Esophagus mucosa (tissue), 1 donor: ENCODE measurements at places on chromosomes 3 and 15. TPM values are rescaled to one million over a fixed set of nuclear protein-coding genes. Genes with fewer than 3 reads are reported as not detected.

STAC gene
- total RNA-seq = 0.08 TPM

SLC28A2 gene
- total RNA-seq = not detected

SOX2 gene
- total RNA-seq = 16.0 TPM

SLC2A2 gene
- total RNA-seq = not detected

TMIE gene
- 1.6 TPM for total RNA-seq

PLA2G4E gene
- 18.1 TPM for total RNA-seq

SEMA3G gene
- 2.7 TPM for total RNA-seq

STRIT1 gene
- total RNA-seq = not detected

PTH1R gene
- total RNA-seq = 0.28 TPM

RYK gene
- total RNA-seq = 32.2 TPM

IRAK2 gene
- total RNA-seq = 6.0 TPM

- no peak for ATAC-seq
These were observed 158.2 kb upstream of the ABI3BP start for GRCh38 chr3:101151286-101151913.

GRCh38 chr3:152289708-152290107 lies 21.0 kb downstream of the MBNL1 start:
- no peak for ATAC-seq

- no peak for ATAC-seq
These were observed 558.5 kb downstream of the FOXP1 start for GRCh38 chr3:71025010-71025409.

GRCh38 chr15:47711655-47712054 lies 5.7 kb upstream of the SEMA6D start:
- no peak for ATAC-seq

DNA sequence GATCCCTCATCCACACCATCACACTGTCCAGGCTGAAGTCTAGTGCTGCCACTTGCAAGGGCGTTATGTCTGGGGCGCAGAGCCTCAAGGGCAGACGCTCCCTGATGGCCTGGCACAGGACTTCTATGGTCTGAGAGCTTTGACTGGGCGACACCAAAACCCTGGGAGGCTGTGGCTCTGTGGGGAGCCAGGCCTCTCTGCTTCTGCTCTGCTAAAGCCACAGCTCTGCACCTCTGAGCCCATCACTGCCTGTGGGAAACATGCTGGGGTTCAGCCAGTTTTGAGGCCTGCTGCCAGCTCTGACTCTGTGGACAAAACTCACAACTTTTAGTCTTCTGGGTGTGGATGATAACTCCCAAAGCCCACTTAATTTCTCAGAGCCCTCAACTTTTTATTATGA lies 6.3 kb upstream of the LCTL start:
- no peak for ATAC-seq

DNA sequence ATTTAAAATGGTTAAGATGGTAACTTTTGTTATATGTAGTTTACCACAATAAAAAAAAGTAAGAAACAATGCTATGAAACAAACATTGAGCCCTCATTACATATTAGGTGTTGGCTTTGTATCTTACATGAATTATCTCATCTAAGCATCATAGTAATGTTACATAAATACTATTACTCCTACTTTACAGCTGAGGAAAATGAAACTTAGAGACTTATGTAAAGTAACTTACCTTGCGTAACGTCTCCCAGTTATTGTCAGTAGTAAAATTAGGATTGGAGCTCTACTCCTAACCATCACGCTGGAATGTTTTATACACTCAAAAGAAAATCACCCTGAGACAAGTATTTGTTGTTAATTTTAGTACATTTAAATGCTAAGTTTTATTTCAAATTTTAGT lies 42.2 kb downstream of the DNAJC13 start:
- ATAC-seq = no peak

DNA sequence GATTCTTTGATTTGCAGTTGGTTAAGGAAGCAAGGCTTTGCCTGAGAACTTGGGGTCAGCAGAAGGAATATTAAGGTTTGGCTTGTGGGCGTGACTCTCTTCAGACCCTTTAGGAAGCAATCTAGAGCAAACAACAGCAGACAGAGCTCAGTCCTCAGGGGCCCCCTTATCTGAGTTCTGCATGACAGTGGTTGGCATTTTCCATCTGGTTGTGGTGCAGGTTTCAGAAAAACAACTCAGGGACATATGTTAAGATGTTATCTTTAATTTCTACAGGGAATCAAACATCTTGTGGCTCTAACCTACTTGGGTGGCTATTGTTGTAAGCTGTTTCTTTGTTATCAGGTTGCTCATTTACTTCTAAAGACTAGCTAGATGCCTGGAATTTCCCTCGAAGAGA lies 141.4 kb downstream of the VPS8 start:
- no peak for ATAC-seq

DNA sequence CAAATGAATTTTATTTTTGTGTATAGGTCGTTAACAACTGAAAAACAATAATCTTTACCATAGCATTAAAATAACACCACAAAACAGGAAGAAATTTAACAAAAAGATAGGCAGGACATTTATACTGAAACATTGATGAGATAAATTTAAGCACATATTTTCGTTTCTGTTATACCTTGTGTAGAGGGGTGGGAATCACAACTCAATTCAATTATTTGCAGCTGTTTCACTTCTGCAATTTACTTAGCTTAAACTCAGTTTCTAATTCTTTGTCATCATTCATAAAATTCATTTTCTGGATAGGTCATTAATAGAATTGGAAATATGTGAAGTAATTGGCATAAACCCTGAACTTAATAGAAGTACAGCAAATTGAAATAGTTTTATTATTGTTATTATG lies 42.3 kb downstream of the TP63 start:
- no peak for ATAC-seq

- no peak for ATAC-seq
These were observed 42.9 kb downstream of the FGD5 start for GRCh38 chr3:14861446-14862302.

DNA sequence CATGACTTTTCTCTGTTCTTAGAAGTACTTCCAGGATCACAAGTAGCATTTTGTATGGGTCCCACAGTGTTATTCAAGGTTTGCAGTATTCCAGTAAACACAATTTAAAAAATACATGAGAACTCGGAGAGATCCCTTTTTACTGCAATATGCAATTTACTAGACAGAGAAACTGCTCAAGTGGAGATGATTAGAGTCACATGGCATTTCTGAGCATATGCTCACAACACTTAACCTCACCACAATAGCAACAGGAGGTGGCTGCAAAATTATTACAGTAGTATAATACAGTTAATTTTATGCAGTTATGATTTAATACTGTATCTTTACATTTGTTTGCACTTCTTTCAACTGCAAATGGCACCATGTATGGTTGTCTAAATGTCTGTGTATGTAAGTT lies 87.5 kb downstream of the PIK3CB start:
- no peak for ATAC-seq

- ATAC-seq = no peak
These were observed 96.3 kb downstream of the EOMES start for GRCh38 chr3:27625864-27626263.

- no peak for ATAC-seq
These were observed 24.6 kb downstream of the SEMA5B start for GRCh38 chr3:123002749-123003497.

DNA sequence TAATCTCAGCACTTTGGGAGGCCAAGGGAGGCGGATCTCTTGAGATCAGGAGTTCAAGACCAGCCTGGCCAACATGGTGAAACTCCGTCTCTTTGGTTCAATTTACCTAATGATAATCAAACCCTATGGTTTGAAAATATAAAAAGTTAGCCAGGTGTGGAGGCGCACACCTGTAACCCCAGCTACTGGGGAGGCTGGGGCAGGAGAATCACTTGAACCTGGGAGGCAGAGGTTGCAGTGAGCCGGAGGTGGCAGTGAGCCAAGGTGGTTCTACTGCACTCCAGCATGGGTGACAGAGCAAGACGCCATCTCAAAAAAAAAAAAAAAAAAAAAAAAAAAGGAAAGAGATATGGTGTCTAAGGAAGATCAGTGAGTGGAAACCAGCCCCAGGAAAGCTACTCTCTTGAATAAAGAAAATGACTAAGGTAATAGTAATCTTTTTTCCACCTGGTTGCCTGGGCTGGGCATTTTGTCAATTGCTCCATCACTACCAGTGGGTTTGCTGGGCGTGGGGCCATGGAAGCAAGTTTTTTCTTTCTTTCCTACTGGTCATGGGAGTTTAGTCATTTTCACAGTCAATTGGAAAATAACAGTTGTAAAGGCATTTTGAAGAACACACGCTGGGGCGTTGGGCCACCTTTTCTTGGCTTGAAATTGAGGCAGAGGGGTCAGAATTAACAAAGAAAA lies 387.6 kb upstream of the RGMA start:
- ATAC-seq = peak; percentile 83

DNA sequence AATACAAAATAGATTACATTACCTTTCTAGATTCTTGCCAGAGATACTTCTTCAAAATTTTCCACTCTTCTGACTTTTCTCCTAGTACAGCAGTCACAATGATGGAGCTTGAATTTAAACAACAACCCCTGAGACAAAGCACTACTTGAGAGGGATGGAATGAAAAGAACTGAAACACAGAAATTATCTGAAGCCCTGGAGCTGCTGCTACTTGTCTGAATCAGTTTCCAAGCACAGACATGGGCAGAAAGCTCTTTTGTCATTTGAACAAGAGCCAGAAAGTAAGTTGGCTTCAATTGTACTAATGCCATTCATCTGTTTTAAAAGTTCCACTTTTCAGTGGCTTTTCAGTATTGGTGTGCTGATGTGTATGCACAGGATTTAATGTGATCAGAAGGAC lies 718.5 kb upstream of the ARPP21 start:
- no peak for ATAC-seq

- no peak for ATAC-seq
These were observed 2.6 kb downstream of the ZNF710 start for GRCh38 chr15:90003736-90004135.

- no peak for ATAC-seq
These were observed 620.3 kb upstream of the AGTR1 start for GRCh38 chr3:148077318-148077923.

DNA sequence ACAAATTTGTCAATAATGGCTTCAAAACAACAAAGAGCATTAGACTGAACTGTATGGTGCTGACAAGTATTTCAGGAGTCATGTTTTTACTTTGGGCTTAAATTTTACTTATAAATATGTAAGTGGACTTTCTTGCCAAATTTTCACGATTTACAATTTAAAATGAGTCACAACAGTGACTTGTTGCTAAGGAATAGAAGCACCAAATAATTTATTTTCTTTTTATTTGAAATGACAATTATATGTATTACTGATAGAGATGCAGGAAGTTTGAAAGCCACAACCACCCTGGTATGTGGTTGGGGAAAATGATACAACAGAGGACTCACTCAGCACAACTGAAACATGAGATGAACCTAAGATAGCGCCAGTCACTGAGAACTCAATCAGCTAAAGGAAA lies 90.3 kb downstream of the FMN1 start:
- ATAC-seq = no peak

DNA sequence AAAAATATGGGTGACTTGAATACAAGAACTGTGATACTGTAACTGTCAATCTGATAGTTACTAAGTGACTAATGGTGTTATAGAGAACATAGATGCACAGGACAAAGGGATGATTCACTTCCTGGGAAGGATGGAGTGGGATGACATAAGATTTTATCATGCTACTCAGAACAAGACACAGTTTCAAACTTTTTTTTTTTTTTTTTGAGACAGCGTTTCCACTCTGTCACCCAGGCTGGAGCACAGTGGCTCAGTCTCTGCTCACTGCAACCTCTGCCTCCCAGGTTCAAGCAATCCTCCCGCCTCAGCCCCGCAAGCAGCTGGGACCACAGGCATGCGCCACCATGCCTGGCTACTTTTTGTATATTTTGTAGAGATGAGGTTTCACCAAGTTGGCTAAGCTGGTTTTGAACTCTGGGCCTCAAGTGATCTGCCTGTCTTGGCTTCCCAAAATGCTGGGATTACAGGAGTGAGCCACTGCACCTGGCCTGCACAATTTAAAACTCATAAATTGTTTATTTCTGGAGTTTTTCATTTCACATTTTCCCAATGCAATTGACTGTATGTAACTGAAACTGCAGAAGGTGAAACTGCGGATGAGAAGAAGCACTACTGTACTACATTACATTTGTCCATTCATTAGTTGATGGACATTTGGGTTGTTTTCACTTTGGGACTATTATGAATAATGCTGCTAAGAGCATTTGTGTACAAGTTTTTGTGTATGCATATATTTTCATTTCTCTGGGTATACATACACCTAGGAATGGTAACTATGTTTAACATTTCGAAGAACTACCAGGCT lies 40.6 kb downstream of the ADIPOQ start:
- ATAC-seq = peak; percentile 64

DNA sequence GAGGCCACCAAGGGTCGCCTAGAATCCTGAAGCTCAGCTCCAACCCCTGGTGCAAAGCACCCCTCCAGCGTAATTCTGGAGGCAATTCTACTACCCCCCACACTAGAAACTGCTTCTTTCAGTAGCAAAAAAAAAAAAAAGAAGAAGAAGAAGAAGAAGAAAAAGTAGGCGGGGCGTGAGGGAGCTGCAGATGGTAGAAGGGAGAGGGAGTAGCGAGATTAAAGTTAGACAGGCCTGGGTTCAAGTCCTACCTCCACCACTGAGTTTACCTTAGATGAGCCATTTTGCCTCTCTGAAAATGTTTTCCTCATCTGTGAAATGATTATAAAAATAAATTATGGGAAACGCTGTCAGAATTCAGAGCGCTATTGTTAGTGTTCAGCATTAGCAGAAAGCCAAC lies 913 bp downstream of the FAM174B start:
- ATAC-seq = no peak

- ATAC-seq = peak; percentile 57
These were observed 24.9 kb downstream of the VPS13C start for GRCh38 chr15:62035256-62035924.

DNA sequence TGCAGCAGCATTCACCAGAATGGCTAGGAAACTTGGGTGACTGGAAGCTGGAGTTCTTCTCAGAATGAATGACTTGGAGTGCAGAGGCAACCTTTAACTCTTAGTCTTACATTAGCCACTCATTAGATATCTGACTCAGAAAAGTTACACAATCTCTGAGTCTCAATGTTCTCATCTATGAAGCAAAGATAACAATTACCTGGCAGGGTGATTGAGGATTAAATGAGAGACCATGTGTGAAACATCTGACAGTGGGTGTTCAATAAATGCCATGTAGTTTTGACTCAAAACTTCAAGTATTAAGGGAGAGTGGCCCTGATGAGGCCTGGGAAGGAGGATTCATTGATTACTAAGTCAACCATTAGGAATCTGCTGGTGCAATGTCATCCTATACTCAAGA lies 48.3 kb downstream of the MRPL3 start:
- ATAC-seq = peak; percentile 67

DNA sequence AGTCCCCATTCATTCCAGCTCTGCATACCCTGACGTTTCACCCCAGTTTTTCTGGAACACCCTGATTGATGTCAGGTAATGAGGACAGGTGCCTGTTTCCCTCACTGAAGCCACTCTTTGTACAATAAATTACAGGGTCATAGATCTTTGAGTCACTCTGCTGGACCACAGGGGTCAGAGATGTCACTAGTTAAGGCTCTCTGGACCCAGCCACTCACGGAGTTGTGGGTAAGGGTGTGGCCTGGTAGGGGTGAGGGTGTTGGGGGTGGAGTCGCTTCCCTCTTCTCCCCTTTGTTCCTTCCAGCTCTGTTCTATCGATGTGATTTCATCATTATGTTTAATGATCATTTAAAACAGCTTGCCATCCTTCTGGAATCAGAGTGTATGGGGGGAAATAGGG lies 512 bp downstream of the IQCF5 start:
- no peak for ATAC-seq

DNA sequence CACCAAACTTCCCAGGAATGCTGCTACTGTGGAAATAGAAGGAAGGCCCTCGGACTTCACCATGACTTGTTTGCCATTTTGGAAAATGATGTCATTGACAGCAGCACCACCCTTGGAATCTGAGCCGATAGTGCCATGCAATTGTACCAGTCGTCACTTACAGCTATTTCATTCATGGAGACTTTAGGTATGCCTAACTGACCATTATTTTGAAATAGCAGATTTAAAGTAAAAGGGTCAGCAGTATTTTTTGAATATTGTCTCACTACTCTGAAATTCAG lies 66.0 kb upstream of the ARL8B start:
- no peak for ATAC-seq
